ENCODE measurements at places on chromosomes 16 and 17. TPM values are rescaled to one million over a fixed set of nuclear protein-coding genes. Genes with fewer than 3 reads are reported as not detected.

GRCh38 chr16:68319185-68319908 lies 8.5 kb downstream of the PRMT7 start:
- no peak for DNase-seq

GRCh38 chr16:74052016-74052415 lies 244.6 kb upstream of the PSMD7 start:
- DNase-seq = no peak

GRCh38 chr16:69423189-69423588 lies 1.2 kb upstream of the CYB5B start:
- DNase-seq = no peak

The IRX6 gene
- total RNA-seq = not detected

The MRPL45 gene
- total RNA-seq = 79.7 TPM

DNA sequence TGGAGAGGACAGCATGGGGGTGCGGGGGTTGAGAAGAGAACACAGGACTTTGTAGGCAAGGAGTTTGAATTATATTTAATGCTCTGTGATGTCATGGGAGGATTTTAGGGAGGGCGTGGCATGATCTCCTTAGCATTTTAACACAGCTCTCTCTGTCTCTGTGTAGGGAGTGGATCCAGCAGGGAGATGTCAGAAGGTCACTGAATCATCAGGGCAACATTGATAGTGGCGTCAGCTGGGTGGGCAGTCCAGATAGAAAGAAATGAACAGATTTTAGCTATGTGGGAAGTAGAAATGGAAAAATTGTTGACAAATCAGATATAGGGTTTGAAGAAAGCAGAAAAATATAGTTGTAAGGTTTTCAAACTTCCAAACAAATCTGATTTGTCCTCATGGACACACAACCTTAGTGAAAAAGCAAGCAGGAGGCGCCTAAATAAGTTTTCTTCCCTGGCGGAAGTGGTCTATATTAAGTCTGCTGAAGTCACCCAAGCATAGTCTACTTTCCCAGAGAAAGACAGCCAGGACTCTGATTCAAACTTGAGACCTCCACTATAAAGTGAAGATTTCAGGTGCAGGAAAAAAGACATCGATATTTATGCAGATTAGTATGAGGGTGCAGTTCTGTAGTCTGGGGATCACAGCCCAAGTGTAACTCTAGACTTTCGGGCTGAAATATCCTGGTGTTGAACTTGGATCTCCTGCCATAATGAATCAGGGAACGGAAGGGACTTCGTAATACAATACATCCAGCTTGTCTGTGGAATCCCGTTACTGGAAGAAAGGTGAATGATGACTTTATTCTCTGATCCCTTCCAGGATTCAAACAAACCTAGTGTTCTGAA lies 10.1 kb upstream of the PCTP start:
- no peak for DNase-seq
